ENCODE measurements at places on chromosomes 11 and 22.

GRCh38 chr22:31394326-31394725 is 5.1 kb upstream of the DRG1 start:
- DNase-seq, result peak; percentile 17

GRCh38 chr22:44698531-44699421 is 3.2 kb upstream of the PRR5 start:
- peak; percentile 97 for DNase-seq

- DNase-seq, result no peak
These were observed 127.4 kb upstream of the OPCML start for GRCh38 chr11:133659538-133660201.

DNA sequence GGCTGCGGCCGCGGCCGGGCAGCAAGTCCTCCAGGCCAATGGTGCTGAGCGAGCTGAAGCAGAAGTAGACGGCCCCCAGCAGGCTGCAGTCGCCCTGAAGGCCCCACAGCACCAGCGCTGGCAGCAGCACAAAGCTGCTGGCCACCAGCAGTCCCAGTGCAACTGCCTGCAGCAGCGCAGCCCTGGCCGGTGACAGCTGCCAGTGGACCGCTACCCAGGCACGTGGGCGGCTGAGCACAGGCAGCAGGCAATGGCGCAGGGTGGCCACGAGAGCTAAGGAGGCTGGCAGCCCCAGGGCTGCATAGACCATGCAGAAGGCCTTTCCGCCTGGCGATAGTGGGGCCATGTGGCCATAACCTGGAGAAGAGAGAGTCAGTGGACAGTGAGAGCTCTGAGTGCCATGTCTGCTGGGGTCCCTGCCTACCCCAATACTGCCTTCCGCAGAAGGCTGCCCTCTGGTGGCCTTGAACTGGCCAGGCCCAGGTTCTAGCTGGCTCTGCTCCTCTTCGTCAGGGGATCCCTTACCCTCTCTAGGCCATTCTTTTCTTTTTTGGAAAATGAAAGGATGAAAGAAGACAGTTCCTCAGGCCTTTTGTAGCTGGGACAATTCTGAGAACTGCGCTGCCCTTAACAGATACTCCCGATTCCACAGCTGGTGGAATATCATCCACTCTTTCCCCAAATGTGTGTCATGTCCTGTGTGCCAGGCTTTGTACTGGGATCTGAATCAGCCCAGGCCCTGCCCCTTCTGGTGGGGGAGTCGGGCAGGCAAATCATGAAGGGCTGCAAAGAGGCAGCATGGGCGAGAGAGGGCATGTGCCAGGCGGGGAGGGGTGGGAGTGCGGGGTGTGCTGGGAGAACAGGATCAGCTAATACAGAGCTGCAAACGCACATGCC is 1.8 kb downstream of the KCNK7 start:
- DNase-seq, result no peak

DNA sequence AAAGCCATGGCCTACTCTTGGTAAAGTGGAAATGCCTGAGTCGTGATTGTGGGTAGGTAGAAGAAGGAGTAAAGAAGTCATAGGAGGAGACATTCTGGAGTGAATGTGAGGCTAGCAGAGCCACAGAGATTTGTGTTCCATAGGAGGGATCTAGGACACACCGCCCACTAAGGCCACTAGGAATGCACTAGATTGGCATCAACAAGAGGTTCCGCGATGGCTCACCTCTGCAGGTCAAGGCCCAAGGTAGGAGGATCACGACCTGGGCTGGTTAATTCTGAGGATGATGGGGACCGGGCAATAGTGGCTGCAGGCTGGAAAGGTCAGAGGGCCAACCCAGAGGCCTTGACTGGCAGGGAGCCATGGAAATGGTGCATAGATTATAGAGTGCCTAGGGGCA is 48.8 kb upstream of the OPCML start:
- DNase-seq, result no peak

DNA sequence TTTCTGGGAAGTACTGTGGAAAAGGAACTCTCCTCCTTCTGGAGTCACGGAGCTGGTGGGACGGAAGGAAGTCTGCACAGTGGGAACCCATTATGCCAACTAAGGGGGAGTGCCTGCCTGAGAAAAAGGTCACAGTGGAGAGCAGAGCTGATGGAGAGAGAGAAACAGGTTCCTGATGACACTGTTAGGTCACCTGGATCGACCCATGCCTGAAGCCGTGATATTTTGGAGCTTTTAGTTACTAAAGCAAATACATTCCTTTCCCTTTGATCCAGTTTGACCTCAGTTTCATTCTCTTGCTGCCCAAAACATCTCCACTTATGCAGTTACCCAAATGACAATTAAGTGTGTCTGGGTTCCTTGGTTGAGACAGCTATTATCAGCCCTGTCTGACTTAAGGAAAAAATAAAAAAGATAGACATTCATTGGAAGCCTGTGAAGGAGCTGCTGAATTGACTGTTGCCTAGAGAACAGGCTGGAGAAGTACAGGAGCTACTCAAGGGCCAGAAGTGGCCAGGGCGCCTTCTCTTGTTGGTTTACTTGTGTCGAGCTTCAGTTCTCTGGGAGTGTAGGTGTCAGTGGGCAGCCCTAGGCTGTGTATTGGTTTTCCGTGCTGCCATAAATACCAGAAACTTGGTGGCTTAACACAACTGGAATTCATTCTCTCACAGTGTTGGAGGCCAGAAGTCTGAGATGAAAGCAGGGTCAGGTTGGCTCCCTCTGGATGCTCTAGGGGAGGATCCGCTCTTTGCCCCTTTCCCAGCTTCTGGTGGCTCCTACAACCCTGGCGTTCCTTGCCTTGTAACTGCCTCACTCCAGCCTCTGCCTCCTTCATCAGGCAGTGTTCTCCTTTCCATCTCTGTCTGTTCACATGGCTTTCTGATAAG is 13.6 kb downstream of the MRGPRD start:
- no peak for DNase-seq

GRCh38 chr11:104995001-104995408 is 26.6 kb upstream of the CASP4 start:
- no peak for DNase-seq

DNA sequence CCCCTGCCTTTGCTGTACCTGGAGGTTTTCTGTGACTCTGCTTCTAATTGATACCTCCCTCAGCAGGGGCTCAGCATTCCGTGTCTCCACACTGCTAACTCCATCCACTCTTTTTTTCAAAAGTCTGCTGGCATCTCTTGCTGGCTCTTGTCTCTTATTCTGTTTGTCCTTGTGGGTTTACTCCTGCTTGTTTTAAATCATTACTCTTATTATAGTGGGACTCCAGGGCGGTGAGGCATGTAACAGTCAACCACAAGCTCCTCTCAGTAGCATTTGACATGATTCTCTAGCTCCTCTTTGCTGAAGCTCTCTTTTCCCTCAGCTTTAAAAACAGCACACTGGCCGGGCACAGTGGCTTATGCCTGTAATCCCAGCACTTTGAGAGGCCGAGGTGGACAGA is 260.2 kb upstream of the NARS2 start:
- DNase-seq, result no peak

GRCh38 chr11:120001178-120002090 is 136.5 kb downstream of the TRIM29 start:
- no peak for DNase-seq

DNA sequence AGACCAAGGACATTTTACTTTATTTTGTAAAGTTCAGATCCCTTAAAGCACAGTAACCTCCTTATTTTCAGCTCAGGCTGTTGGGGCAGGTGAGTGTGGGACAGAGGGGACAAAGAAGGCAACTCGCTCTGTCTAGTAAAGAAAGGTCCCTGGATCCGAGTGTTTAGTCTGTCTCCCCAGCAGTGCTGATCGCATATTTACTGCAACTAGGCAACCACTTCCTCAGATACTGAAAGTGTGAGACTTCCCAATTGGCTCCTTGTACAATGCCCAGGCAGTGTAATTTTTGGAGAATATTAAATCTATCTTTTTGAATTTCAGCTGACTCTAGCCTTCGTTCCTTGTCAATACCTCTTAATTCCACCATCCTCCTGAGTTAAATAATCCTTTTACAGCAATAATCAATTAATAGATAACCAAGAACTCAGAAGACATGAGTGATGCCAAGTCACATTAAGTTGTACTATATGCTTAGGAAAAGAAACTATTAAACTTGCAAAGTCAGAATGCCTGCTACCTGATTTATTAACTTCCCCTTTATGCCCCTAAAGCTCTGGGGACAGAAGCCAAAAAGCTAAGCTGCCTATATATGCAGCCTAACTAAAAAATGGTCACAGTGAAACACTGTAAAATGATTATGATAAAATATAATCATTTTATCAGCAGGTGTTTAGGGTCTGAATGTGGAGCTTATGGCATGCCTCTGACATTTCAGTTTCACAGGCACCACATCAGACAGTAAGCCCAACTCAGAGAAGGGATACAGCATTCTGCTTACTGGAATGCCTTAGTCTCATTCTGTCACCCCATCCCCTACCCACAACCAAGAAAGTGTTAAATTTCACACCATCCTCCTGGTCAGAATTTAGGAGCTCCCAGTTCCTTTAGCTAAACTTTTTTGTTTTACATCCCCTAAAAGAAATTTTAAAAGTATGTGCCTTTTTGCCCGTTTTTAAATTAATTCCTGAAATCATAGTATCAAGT is 138.7 kb downstream of the TRIM44 start:
- no peak for DNase-seq
